ENCODE measurements at places on chromosomes 5 and 9.

DNA sequence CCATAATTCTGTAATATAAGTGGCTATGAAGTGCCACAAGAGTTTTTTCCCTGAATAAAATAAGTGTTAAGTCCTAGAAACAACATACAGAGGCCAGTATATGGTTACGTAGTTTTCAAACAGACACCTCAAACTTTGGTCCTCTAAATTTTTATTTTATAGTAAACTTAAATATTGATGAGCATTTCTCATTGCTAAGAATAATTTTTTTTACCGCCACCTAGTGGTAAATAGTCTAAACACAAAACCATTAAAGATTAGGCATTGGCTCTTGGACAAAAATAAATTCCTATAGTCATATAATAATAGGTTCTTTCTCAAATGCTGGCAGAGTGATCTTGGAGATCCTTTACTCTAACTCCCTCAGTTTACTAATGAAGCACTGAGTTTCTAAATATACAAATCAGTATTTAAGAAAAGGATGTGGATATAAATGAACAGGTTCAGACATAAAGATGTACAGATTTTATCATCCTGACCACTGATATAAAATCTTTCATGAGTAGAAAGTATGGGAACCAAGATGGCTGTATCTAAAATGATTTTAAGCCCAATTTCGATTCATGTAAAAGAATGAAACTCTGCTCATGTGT lies 136.2 kb downstream of the FANCC start:
- DNase-seq: no peak

DNA sequence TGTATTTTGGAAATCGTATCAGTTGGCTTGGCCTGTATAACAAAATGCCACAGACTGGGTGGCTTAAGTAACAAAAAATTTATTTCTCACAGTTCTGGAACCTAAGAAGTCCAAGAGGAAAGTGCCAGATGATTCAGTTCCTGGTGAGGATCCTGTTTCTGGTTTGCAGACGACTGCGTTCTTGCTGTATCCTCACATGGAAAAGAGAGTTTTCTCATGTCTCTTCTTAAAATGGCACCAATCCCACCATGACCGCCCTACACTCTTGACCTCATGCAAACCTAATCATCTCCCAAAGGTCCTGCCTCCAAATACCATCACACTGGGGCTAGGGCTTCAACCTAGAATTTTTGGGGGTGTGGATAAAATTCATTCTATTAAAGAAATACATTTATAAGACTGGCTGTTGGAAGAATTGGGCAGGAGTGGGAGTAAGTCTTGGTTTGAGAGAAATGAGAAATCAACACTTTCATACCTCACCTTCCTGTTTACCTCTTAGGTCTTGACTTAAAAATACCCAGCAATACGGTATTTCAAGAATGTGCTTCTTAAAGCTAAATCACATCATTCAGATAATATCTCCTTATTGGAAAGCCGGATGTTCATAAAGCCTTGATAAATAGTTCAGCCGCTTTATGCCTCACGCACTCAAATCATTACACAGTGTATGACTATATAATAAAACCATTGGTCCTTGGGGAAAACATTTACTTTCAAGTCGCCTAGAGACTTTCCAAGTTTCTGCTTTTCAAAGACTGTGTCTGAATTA lies 28.7 kb downstream of the PTTG1 start:
- DNase-seq: no peak

GRCh38 chr5:5813441-5813840 lies 391.0 kb downstream of the ICE1 start:
- DNase-seq: no peak

- no peak for DNase-seq
Measured at GRCh38 chr5:103259705-103260355, 1.3 kb downstream of the MACIR start.

GRCh38 chr5:135593141-135593540 lies 14.3 kb upstream of the CXCL14 start:
- no peak for DNase-seq
